ENCODE measurements at places on chromosomes 2 and 18. TPM values are rescaled to one million over a fixed set of nuclear protein-coding genes. Genes with fewer than 3 reads are reported as not detected.
A peak's percentile ranks its signal among the peaks of the same experiment; 100 is the strongest.

DNA sequence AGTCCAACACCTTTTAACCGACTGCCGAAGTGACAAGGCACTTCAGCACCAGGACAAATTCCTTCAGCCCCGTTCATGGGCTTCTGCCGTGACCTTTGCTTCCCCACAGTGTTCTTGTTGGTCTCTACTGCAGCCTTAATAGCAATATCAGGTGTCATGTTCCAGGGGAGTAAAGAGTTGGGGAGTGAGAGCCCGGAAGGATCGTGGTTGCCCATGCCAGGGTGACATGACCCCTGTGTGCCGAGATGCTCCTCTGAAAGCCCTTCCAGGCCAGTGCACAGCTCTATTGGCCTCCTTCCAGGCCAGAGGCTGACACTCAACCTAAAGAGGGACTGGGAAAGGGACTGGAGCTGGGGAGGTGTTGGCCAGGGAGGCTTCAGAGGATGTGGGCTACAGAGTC, 279.2 kb downstream of the CYRIA start:
- no peak overlapping the region for H3K27ac ChIP-seq
- no peaks in the 10 kb centered on the region for H3K27me3 ChIP-seq
- no peak overlapping the region for H3K4me3 ChIP-seq
- DNase-seq: no peak
- no peaks in the 10 kb centered on the region for H3K4me1 ChIP-seq
- no peaks in the 10 kb centered on the region for H3K36me3 ChIP-seq

DNA sequence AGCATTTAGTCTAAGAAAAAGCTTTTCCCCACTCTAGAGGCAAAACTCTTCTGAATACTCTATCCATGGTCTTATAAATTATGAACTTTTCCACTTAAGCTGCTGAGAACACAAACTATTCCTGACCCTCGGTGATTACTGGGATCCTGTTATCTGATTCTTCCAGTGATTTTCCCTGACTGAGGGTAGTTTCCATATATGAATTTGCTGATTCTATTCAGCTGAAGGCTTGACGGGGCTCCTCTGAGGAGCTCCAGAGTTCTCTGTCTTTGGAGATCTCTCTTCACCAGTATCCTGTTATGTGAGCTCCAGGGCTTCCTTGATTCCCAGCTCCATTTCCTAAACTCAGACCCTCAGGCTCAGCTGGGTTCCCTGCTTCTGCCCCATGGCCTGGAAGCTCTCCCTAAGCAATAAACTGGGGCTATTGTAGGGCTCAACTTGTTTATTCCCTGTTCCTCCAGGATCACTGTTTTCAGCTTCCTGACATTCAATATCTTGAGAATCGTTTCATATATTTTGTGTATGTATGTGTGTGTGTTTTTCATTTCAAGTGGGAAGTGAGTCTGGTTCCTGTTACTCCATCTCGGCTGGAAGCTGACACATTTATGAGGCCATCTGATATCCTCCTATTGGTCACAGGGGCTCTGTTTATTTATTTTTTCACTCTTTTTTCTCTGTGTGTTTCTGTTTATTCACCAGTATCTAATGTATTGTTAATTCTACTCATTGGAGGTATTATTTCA, 78.2 kb downstream of the ARHGAP28 start:
- H3K4me3 ChIP-seq: no peak overlapping the region
- H3K27ac ChIP-seq: no peak overlapping the region
- no peaks in the 10 kb centered on the region for H3K36me3 ChIP-seq

DNA sequence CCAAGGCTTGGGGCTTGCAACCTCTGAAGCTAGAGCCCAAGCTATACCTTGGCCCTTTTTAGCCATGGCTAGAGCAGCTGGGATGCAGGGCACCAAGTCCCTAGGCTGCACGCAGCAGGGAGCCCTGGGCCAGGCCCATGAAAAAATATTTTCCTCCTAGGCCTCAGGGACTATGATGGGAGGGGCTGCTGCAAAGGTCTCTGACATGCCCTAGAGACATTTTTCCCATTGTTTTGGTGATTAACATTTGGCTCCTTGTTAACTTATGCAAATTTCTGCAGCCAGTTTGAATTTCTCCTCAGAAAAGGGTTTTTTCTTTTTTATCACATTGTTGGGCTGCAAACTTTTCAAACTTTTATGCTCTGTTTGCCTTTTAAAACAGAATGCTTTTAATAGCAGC, 56.9 kb upstream of the LHCGR start:
- H3K36me3 ChIP-seq: no peaks in the 10 kb centered on the region
- no peak for DNase-seq
- no peak overlapping the region for H3K27ac ChIP-seq
- no peaks in the 10 kb centered on the region for H3K4me1 ChIP-seq
- no peak overlapping the region for H3K4me3 ChIP-seq

Gene DRC1
- not detected for total RNA-seq

DNA sequence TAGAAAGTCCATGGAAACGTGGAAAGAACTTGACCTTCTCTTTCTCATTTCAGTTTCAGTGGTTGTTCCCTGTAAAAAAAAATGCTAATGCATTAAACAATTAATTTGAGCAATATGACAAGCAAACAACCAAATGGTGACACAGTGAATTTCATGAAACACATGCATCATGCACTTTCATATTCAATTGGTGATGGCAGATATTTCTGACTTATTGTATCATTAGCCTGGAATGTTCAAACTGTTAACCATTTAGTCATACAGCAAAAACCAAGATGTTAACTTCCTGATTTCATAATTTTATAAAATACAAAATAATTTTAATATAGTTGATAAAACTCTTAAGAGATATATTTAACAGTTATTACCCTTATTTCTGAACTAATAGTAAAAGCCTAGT, 85.5 kb downstream of the SCN1A start:
- DNase-seq: no peak
- no peaks in the 10 kb centered on the region for H3K27me3 ChIP-seq
- no peak overlapping the region for H3K27ac ChIP-seq
- no peak overlapping the region for H3K4me3 ChIP-seq
- H3K4me1 ChIP-seq: no peaks in the 10 kb centered on the region

Gene LYPD6
- total RNA-seq: not detected

- H3K4me3 ChIP-seq: no peak overlapping the region
- DNase-seq: no peak
- H3K36me3 ChIP-seq: no peaks in the 10 kb centered on the region
- H3K27ac ChIP-seq: no peak overlapping the region
- peaks cover 5% of the 10 kb centered on the region for H3K4me1 ChIP-seq
Observed at GRCh38 chr2:200590090-200590489, 4.3 kb downstream of the AOX1 start.

- H3K4me1 ChIP-seq: peaks cover 18% of the 10 kb centered on the region
- H3K4me3 ChIP-seq: peak overlapping the region; percentile 49
- peak overlapping the region; percentile 96 for H3K27ac ChIP-seq
- DNase-seq: no peak
- H3K27me3 ChIP-seq: no peaks in the 10 kb centered on the region
- peaks cover 26% of the 10 kb centered on the region for H3K36me3 ChIP-seq
Observed at GRCh38 chr2:3557639-3558204, 411 bp downstream of the RNASEH1 start.

- H3K27ac ChIP-seq: no peak overlapping the region
- no peak for DNase-seq
- H3K4me1 ChIP-seq: no peaks in the 10 kb centered on the region
- H3K4me3 ChIP-seq: no peak overlapping the region
- no peaks in the 10 kb centered on the region for H3K27me3 ChIP-seq
Observed at GRCh38 chr2:191349990-191350389, 104.8 kb downstream of the MYO1B start.

DNA sequence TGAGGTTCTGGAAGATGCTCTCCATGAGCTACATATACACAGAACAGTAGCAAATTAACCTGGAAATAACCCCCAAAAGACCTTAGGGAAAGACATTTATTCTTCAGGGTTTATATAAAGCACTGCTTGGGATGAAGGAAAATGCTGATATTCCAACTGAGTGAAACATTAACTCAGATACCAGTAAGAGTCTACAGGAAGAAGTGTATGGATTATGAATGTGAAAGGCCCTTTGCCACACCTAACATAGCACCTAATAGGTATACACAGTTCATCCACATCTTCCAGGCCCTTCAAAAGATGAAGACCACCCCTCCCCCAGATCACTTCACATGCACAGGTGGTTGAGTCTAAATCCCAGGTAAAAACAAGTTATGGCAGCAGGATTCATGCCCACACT, 50.4 kb downstream of the MYO5B start:
- no peak overlapping the region for H3K4me3 ChIP-seq
- no peak overlapping the region for H3K27ac ChIP-seq
- DNase-seq: no peak
- H3K36me3 ChIP-seq: no peaks in the 10 kb centered on the region
- H3K27me3 ChIP-seq: no peaks in the 10 kb centered on the region
- no peaks in the 10 kb centered on the region for H3K4me1 ChIP-seq

DNA sequence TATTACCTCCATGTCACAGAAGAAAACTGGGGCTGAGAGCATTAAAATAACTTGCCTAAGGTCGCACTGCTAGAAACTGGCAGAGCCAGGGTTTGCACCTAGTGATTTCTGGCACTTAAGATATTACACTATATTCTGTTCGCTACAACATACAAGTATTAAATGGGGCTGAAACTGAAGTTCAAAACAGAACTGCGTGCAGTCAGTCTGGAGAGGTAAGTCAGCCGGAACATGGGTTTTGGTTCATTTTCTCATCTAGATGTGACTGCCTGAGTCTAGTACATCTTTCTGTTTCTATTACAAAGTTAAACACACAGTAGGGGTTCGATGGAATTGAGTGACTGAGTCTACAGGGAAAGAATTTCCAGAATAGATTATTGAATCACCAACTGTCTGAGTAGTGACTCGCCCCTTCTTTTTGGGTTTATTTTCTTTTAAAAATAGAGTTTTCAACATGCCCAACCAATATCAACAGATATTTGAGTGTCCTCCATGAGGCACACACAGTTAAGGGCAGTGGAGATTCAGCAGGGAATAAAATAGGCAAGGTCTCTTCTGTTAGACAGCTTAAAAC, 150.8 kb downstream of the RNF152 start:
- no peaks in the 10 kb centered on the region for H3K36me3 ChIP-seq
- H3K4me3 ChIP-seq: no peak overlapping the region
- H3K27ac ChIP-seq: no peak overlapping the region
- no peak for DNase-seq
- no peaks in the 10 kb centered on the region for H3K4me1 ChIP-seq
- no peaks in the 10 kb centered on the region for H3K27me3 ChIP-seq

DNA sequence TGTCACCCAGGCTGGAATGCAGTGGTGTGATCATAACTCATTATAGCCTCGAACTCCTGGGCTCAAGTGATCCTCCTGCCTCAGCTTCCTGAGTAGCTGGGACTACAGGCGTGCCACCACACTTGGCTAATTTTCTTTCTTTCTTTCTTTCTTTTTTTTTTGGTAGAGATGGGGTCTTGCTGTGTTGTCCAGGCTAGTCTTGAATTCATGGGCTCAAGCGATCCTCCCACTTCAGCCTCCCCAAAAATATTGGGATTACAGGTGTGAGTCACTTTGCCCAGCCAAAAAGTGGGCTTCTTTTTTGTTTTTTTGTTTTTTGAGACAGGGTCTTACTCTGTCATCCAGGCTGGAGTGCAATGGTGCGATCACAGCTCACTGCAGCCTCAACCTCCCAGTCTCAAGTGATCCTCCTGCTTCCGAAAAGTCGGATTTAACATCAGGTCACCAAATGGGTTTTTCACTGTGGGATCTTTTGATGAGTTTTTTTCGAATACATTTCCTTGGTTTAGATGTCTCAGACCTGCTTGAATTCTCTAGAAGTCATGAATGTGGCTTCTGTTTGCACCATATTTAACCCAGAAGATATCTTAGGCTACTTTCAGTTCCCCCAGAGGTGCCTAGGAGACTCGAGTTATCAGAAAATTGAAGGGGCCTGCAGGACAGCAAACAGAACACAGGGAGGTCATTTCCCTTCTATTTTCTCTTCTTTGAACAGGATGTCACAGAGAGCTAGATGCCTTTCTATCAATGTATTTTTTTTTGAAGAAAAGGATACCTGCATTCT, 8.9 kb downstream of the RAB31 start:
- no peak overlapping the region for H3K4me3 ChIP-seq
- no peak for DNase-seq
- no peaks in the 10 kb centered on the region for H3K4me1 ChIP-seq
- H3K27me3 ChIP-seq: no peaks in the 10 kb centered on the region

DNA sequence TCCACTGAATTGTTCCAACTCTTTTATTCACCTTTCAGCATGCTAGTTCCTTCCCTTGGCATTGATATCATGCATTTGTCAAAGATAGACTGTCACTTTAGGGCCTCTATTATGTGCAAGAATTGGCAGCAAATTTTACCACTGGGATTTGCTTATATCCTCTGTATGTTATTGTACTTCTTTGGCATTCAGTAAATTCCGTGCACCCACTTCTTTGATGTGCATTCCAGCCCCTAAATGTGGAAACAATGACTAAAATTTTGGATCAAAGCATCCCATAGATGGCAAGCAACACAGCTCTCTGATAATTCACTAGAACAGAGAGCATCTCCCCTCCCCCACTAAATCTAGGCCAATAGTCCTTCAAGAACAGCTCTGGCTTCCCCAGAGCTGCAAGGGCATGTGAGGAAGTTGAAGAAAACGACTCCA, 399.0 kb upstream of the HNRNPA3 start:
- no peak overlapping the region for H3K4me3 ChIP-seq
- H3K36me3 ChIP-seq: no peaks in the 10 kb centered on the region
- H3K27ac ChIP-seq: no peak overlapping the region
- no peaks in the 10 kb centered on the region for H3K27me3 ChIP-seq
- peaks cover 4% of the 10 kb centered on the region for H3K4me1 ChIP-seq

Gene RAPGEF4
- not detected for total RNA-seq

DNA sequence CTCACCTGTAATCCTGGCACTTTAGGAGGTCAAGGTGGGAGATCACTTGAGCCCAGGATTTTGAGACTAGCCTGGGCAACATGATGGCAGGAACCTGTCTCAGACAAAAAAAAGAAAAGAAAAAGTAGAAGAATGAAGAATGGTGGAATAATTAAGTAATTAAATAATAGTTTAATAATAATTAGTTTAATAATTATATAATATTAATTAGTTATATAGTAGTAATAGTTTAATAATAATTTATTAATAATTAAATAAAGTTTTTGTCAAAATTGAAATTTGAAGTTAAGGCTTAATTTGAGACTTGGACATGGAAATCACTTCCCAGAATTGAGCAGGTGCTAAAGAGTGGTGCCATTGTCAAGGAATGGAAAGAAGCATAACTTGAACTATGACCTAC, 52.2 kb upstream of the ABCA12 start:
- H3K36me3 ChIP-seq: no peaks in the 10 kb centered on the region
- no peaks in the 10 kb centered on the region for H3K4me1 ChIP-seq
- DNase-seq: no peak
- no peak overlapping the region for H3K4me3 ChIP-seq
- no peak overlapping the region for H3K27ac ChIP-seq

- no peaks in the 10 kb centered on the region for H3K36me3 ChIP-seq
- H3K4me1 ChIP-seq: no peaks in the 10 kb centered on the region
- no peaks in the 10 kb centered on the region for H3K27me3 ChIP-seq
- no peak overlapping the region for H3K4me3 ChIP-seq
- no peak overlapping the region for H3K27ac ChIP-seq
Observed at GRCh38 chr2:84792856-84793522, 87.9 kb downstream of the TRABD2A start.

DNA sequence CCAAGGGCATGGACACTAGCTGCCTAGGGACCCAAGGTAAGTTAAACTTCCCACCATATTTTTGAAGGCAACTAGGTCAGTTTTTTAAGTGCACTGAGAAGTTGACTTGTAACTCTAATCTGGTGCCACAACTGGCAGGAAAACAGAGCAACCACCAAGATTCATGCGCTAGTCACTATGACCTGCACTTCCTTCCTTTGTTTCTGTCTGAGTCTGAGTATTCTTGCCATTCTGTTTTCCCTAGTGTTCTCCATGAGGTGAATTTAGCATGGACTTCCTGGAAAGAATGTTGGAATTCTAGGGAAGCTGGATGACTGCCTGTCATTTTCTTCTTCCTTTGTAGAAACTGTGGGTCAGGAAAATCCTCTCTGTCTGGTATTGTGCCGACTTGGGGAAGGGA, 249.0 kb downstream of the GALNT13 start:
- DNase-seq: no peak
- H3K4me1 ChIP-seq: no peaks in the 10 kb centered on the region
- H3K4me3 ChIP-seq: no peak overlapping the region
- no peaks in the 10 kb centered on the region for H3K36me3 ChIP-seq
- H3K27ac ChIP-seq: no peak overlapping the region

Gene COL6A3
- 9.5 TPM for total RNA-seq
